ENCODE measurements at places on chromosomes 4 and X. TPM values are rescaled to one million over a fixed set of nuclear protein-coding genes. Genes with fewer than 3 reads are reported as not detected.

BTK gene
- 29.4 TPM for polyA plus RNA-seq

DNA sequence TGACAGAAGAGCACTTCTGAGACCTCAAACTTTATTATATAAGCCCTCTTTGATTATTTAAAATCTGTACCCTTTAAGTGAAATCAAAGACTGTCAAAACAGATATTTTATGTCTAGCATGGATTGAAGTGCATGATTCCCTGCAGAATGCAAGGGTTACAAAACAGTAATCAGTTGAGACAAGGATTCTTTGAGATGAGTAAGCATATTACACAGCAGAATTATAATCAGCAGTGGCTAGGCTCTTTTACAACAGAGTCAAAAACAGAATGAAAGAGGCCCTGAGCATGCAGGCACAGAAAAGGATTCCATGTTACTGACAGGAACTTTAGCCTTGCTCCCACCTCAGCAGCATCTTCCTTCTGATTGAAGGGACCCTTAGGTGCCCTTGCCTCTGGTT is 487.9 kb upstream of the GALNT7 start:
- no peaks in the 10 kb centered on the region for H3K4me1 ChIP-seq
- H3K4me3 ChIP-seq = no peak overlapping the region
- no peak overlapping the region for H3K27ac ChIP-seq
- no peak for DNase-seq

DNA sequence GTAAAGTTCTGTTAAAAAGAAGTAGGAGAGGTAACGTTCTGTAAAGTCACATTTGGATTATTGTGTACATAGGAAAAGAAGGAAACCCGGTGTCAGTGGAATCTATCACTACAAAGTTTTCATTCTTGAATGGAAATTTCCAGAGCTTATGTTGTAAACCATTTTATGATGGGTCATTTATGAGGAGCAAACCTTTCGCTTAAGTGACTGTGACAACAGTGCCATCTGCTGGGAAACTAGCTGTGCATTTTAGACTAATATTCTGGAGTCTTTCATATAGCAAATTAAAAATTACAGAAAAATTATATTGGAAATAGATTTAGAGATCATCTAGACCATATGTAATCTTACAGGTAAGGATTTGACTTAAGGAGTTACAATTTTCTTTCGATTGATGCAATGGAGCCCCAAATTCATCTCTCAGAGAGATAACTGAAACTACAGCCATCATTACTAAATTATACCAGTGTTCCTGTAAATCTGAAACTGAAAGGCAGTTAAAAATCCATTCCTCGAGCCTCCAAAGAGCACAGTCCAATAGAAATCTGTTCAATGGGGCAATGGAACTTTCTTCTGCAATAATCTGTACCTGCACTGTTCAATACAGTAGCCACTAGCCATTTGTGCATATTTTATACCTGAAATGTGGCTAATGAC is 26.9 kb downstream of the ASB9 start:
- peaks cover 37% of the 10 kb centered on the region for H3K27me3 ChIP-seq
- no peak overlapping the region for H3K4me3 ChIP-seq
- DNase-seq = peak; percentile 54
- H3K27ac ChIP-seq = no peak overlapping the region
- H3K4me1 ChIP-seq = no peaks in the 10 kb centered on the region

GRCh38 chr4:156336511-156336910 is 382.8 kb upstream of the CTSO start:
- H3K4me3 ChIP-seq = no peak overlapping the region
- H3K4me1 ChIP-seq = no peaks in the 10 kb centered on the region
- no peaks in the 10 kb centered on the region for H3K27me3 ChIP-seq

GRCh38 chrX:17488036-17488435 is 113.0 kb downstream of the NHS start:
- no peak for DNase-seq
- no peak overlapping the region for H3K27ac ChIP-seq
- no peak overlapping the region for H3K4me3 ChIP-seq
- no peaks in the 10 kb centered on the region for H3K4me1 ChIP-seq

Data from lung (tissue), 17 donors.